Hematopoietic multipotent progenitor cell treated with erythropoietin and hydrocortisone succinate and interleukin-3 and kit ligand, for 17 days (in vitro differentiated cells): ENCODE measurements at places on chromosomes 12 and 14.

DNA sequence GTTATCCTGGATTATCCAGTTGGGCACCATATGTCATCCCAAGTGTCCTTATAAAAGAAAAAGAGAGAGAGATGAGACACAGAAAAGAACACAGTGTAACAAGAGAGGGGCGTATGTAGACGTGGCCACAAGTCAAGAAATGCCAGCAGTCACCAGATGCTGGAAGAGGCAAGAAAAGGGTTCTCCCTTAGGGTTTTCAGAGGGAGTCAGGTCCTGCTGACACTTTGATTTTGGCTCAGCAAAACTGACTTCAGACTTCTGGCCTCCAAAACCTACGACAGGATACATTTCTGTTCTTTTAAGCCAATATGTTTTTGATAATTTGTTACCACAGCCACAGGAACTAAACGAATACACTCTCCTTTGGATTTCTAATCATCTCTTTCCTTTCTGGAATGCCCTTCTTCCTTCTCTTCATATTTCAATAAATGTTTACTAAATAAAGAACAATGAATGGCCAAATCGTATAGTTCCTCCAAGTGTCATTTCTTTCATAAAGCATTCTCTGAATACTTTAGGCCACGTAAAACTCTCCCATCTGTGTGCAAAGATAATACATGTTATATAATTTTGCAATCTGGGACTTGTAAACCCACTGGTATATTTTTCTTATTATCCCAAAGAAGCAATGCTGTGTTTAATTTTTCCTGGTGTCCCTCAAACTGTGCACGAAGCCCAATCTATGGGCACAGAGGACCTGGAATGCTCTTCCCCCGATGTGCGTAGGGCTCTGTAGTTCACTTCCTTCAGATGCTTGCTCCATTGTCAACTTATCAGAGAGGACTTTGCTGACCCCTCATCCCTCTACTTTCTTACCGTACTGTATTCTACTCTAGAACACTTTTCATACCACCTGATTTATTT lies 303.6 kb downstream of the CEP128 start:
- no peak for DNase-seq

DNA sequence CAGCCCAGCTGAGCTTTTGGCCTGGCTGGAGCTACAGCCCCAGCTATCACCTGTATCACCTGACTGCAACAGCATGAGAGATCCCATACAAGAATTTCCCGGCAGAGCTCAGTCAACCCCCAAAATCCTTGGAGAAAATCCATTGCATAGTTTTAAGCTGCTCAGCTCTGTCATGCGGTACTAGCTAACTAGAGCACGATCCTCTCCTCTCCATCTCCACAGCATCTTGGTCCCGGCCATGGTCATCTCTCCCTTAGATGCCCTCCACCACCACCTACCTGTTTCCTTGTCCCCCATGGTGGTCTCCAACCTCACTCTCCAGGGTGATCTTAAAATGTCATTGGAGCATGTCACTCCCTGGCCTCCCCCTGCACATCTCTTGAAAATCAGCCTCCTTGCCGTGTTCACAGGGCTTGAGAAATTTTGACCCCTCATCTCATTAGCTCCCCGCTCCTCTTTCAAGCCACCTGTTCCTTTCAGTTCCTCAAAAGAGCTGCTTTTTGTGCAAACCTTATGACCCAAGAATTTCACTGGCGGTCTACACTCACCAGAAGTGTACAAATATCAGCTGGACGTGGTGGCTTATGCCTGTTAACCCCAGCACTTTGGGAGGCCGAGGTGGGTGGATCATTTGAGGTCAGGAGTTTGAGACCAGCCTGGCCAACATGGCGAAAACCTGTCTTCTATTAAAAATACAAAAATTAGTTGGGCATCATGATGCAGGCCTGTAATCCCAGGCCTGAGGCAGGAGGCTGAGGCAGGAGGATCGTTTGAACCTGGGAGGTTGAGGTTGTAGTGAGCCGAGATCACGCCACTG lies 8.1 kb upstream of the CLMN start:
- no peak for DNase-seq

- no peak for DNase-seq
Observed at GRCh38 chr12:120658286-120659150, 18.1 kb downstream of the CABP1 start.

- no peak for DNase-seq
Observed at GRCh38 chr12:68630050-68630449, 19.4 kb downstream of the RAP1B start.

DNA sequence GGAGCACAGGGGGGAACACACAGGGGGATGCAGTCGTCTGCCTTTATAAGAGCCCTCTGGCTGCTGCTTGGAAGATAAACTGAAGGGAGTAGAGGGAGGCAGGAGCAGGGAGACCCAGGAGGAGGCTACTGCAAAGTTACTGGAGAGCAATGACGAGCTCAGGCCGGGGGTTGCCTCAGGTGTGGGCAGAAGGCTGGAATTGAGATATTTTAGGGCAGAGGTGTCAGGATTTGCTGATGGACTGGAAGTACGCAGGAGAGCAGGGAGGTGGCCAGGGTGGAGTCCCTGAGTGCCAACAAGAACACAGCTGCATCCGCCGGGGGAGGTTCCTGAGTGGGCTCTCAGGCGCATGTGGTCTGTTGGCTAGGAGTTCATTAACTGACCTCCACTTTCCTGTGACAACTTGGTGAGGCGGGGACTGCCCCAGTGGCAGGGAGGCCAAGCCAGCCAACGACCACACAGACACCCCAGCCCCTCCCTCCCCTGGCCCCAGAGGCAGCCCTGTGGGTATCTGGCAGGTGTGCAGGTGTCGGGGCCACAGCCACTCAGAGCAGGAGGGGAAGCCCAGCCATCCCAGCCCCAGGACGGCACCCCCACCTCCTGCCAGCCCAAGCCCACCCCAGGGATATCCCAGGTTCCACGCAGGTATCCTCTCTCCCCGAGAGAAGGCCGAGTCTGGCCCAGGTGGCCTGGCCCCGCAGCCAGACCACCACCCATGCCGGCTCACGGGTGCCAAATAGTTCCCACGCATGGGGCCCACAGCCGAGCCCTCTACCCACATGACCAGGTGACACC lies 85.4 kb downstream of the NCOR2 start:
- no peak for DNase-seq

GRCh38 chr12:49667325-49668090 lies 39.7 kb downstream of the FMNL3 start:
- no peak for DNase-seq

GRCh38 chr14:99889268-99889667 lies 96.1 kb downstream of the EML1 start:
- DNase-seq = no peak

GRCh38 chr12:81610955-81611889 lies 147.9 kb downstream of the PPFIA2 start:
- DNase-seq = no peak

DNA sequence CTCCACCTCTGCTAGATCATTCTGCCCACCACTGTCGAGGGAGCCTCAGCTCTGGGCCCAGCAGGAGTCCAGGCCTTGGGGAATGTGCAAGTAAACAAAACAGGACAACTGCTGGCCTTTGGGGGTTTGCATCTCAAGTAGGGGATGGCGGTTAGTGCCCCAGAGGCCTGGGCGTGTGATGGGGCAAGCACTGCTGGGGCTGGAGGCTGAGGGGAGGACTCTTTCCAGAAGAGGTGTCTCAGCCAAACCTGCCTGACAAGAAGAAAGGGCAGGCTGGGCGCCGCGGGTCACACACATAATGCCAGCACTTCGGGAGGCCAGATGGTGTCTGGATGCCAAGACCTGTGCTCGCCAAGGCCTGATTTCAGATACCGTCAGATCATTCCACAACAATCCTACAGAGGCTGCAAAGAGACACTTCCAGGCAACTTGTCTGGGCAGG lies 8.6 kb upstream of the ALDH2 start:
- DNase-seq = no peak

- DNase-seq = no peak
Observed at GRCh38 chr12:12003609-12004008, 67.1 kb upstream of the BCL2L14 start.

GRCh38 chr14:86938320-86938719 lies 1054.7 kb downstream of the GALC start:
- no peak for DNase-seq

GRCh38 chr12:12272869-12273268 lies 6.0 kb upstream of the LRP6 start:
- DNase-seq = no peak

- no peak for DNase-seq
Observed at GRCh38 chr14:57549016-57549564, 55.4 kb upstream of the CCDC198 start.
